ENCODE measurements at places on chromosomes 7 and 10.

GRCh38 chr10:35306852-35307251 is 29.5 kb upstream of the CCNY start:
- DNase-seq, result peak; percentile 93

DNA sequence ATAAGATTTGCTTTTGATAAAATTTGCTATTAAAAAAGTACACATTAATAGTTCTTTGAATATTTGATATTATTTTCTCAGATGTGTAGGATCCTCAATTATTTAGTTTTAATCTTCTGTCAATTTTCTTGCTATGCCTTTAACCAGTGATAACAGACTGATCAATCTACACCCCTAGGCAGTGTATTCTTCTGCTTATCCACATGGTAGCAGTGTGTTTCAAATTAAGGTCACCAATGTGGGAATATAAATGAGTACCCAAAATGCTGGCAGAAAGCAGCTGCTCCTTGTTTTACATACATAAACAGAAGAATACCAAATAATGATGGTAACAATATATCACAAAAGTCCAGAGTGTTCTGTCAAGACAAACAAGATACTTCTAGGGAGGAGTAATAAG is 87.0 kb downstream of the SKAP2 start:
- no peak for DNase-seq

DNA sequence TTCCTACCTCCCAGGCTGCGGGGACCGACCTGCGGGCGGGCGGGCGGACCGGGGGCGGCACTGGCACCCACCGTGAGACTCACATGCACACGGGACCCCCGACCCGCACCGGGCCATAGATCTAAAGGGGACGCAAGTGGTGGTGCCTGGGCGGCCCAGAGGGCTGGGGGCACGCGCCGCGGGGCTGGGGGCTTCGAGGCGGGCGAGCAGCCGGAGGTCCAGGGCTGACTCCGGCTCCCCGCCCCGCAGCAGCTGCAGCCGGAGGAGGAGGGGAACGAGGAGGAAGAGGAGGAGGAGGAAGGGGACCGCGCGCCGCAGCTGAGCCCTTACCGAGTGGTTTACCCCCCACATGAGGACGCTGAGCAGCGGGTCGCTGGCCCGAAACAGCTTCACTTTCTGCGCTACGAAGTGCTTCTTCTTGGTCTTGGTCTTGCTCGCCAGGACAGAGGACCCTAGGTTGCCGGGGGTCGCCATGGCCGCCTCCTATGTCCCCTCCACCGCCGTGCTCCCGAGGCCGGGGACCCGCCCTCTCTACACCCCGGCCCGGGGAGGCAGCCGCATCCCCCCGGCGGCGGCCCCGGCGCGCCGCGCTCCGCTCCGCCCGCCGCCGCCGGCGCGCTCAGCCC is 412 bp downstream of the PIP4K2A start:
- DNase-seq, result no peak

- DNase-seq, result no peak
Measured at GRCh38 chr10:127017541-127018297, 112.5 kb downstream of the DOCK1 start.

DNA sequence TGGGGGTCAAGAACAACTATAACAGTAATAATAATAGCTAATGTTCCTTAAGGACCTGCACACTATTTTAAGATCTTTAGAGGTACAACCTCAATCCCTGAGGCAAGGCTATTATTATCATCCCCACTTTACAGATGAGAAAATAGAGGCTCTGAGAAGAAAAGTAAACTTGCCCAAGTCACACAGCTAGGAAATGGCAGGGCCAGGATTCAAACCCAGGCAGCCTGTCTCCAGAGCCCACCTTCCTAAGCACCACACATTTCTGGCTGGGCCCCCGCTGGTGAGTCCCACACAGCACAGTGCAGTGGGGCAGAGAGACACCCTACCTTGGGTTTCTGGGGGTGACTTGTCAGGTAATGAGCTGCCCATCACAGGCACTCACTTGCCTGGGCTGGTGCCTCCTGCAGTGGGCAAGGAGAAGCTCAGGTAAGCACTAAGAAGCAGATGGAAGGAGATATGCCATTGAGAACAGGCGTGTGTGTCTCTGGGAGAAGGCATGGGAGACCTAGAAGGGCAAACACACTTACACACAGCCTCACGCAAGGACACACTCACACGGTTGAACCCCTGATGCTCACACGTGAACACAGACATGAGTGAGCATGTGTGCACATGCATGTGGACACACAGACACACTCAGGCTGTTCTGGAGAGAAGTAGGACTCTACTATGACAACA is 104.4 kb upstream of the ZMIZ1 start:
- no peak for DNase-seq

GRCh38 chr10:127302343-127302742 is 106.0 kb upstream of the INSYN2A start:
- DNase-seq, result no peak

- DNase-seq, result no peak
Measured at GRCh38 chr7:125127304-125127703, 197.7 kb upstream of the POT1 start.

DNA sequence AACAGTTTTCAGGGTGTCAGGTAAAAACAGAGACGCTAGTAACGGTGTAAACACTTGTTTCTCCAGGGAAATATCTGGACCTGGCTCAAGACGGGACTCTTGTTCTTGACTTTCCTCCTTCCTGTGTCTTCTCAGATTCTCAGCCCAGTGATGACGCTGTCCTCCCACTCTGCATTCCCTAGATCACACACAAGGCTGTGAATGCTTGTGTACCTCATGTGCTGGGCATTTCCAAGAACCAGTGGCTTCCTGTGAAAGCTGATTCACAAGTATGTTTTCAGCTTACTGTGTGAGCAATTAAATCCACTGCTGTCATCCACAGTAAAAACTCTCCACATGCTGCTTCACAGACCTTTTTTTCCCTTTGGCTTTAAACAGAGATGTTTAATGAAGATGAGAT is 193.8 kb upstream of the DPP6 start:
- DNase-seq, result no peak

DNA sequence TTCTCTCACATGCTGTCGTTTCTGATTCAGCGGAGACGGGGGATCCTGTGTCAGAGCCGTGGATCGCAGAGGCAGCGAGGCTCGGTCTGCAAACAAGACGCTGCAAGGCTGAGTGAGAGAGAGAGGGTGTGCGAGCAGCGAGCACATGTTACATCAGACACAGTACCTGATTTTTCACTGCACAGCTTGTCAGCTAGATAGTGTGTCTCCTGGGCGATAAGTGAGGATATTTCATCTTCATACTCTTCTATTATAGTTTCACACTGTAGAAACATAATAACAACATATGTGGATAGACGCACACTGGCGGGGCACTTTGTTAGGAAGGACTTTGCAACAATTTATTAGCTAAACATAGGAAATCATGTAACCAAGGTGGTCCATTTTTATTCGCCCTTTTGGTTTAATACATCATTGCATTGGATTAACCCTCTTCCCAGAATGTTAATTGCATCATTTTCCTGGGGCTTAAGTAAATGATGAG is 39.5 kb downstream of the CNPY1 start:
- DNase-seq, result no peak

DNA sequence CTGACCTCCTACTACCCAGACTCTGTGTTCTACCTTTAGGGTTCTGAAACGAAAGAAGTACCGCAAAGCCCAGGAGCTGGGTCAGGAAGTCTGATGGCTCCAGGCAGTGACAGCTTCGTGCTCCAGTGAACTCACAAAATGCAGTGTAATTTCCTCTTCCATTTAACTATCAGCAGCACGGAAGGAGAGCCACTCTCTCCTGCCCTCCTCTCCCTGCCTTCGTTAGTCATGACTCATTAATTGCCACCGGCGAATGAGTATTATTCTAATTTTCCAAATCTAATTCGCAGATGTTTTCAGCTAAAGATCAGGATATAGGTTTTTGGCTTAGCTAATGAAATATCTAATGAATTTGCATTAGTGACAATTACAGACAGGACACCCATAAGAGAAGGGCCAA is 1262.0 kb downstream of the TYW1 start:
- no peak for DNase-seq

DNA sequence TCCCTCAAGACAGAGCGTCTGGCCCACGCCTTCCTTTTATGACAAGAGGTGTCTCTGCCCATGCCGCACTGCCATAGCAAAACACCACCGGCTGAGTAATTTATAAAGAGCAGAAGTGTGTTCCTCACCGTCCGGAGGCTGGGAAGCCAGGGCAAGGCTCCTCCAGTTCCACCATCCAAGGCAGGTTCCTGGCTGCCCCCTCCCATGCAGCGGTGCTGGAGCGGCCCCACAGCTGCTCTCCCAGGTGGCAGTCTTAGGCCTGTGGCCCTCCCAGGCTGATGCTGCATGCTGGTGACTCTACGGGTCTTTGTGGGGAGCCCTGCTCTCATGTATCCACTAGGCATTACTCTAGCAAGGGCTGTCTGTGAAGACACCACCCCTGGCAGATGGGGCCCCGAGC is 113.1 kb downstream of the TCERG1L start:
- no peak for DNase-seq

DNA sequence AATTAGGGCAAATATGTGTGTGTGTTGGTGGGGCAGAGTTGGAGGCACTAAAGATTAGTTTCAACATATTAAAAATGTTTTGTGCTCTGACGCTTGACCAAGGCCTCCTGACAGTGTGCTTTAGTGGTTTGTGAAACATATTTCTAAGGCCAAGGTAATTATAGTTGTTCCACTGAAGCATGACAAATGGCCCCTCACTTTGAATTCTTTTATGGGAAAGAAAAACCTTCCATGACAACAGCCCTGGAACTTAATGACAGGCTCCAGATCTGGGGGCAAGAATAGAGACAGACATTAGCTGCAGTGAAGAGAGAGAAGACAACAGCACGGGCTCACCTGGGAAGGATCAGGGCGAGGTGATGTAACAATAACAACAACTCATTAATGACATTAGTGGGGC is 155.8 kb downstream of the CHN2 start:
- DNase-seq, result no peak

DNA sequence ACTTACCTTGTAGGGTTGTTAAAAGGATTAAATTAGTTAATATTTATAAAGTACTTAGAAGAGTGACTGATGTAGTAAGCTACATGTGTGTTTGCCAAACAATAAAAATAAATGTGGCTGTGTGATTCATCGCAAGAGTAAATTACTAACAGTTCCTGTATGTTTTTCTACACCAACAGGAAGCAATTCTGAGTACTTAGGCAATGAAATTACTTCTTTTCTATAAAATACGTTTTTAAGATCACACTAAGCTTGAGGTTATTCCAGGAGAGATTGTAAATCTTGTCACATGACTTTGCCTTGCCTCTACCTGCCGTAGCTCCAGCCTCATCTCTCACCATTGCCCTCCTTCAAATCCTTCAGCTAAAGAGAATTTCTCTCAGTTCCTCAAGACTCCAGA is 18.1 kb upstream of the GSTK1 start:
- no peak for DNase-seq

- DNase-seq, result no peak
Measured at GRCh38 chr7:96069401-96069800, 252.5 kb downstream of the SLC25A13 start.

GRCh38 chr7:151382079-151382885 is 27.6 kb downstream of the WDR86 start:
- no peak for DNase-seq

DNA sequence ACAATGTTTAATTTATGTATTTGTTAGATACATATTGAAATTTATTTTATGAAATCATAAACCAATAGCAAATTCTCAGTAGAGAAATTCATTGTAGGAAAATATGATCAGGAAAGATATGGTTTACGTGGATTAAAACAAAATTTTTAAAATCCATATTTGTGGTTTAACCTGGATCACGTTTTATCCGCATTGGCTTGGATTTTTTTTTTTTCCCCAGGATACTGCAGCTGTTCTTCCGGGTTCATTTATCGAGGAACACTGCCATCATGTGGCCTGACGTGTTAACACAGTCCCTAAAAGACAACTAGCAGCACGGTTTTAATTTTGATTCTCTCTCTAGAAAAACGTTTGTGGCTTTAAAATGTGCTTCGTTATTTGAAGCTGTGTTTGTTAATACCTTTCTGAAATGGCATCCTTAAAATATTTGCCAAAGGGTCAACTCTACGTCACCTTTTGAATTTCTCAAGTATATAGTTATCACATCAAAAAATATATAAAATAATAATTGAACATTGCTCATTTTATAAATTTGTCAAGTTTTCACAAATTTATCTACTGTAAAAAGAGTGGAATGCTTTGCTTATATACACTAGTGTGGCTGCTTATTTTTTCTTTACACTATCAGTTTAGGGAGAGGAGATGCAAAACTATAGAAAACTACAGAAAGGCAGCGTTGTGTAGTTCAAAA is 8.7 kb upstream of the ASB4 start:
- peak; percentile 21 for DNase-seq

DNA sequence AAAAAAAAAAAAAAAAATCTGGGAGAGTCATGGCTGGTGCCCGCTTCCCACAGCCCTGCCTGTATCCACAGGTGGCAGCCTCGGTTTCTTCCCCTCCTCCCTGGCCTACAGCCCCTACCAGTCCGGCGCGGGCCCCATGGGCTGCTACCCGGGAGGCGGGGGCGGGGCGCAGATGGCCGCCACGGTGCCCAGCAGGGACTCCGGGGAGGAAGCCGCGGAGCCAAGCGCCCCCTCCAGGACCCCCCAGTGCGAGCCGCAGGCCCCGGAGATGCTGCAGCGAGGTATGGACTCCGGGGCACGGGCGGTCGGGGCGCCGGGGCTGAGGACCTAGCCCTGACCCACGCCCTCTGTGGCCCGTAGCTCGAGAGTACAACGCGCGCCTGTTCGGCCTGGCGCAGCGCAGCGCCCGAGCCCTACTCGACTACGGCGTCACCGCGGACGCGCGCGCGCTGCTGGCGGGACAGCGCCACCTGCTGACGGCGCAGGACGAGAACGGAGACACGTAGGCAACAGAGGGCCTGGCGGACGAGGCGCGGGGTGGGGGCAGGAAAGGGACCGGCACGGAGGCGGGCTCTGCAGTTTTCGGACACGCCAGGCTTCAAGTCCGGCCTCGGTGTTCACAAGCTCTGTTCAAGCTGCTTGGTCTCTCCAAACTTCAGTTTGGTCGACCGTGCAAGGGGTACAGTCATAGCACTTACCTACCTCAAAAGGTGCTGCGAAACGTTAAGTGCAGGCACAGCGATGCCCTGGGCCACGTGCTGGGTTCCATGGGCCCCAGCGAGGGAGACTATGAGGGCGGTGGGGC is 3.9 kb downstream of the NFKB2 start:
- peak; percentile 42 for DNase-seq

All from keratinocyte (primary cell).